ENCODE measurements at places on chromosomes 5 and 9.

GRCh38 chr9:120928483-120929228 lies 2.1 kb upstream of the TRAF1 start:
- DNase-seq, result peak; percentile 89

DNA sequence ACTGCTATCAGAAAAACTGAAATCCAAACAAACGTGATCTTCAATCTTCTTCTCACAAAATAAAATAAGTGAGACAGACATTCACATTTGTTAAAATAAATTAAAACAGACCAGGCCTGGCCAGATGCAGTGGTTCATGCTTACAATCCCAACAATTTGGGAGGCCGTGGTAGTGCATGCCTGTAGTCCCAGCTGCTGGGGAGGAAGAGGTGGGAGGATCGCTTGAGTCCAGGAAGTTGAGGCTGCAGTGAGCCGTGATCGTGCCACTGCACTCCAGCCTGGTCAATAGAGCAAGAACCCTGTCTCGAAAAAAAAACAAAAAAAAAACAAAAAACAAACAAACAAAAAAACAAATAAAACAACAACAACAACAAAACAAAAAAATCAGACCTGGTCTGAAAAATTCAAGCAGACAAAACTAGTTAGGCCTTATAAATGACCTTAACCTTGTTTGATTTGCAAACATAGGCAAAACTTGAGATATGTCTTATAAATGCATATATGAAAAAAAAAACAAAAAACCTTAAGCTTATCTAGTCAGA lies 10.8 kb downstream of the MAPKAP1 start:
- no peak for DNase-seq

DNA sequence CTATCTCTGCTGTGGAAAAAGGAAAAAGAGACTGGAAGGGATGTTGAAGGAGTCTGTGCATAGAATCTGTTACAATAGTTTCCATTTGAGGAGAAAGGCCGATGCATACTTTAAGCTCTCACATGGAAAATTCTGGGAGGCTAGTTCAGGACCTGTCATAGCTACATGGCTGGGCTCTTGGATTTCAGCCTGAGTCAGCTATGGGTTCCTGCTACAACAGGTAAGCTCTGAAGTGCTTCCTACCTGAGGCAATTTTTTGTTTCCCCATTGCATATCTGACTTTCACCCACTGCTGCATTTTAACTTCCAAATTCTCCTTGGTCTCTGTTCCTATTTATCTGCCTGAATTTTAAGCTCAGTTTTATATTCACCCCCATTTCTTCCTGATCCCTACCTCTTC lies 310.7 kb downstream of the RAB3C start:
- no peak for DNase-seq

DNA sequence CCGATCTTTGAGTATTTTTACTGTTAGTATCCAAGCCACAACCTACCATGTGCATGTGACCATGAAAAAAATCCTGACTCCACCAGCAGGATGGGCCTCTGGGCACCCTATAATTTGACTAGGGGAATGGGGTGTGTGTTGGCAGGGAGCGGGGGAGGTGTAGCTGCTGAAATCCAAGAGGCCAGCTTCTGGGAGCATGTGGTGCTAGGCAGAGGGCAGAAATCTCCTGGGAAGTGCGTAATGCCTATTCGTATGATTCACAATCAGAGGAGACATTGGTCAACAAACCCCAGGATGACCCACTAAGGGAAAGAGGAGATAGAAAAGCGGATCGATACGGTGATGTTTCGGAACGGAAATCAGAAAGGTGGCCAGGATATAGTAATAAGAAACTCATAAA lies 149.9 kb downstream of the ARSB start:
- DNase-seq, result no peak

GRCh38 chr5:62701036-62701435 lies 122.4 kb downstream of the LRRC70 start:
- no peak for DNase-seq

GRCh38 chr9:124291801-124292396 lies 34.1 kb downstream of the NEK6 start:
- no peak for DNase-seq

DNA sequence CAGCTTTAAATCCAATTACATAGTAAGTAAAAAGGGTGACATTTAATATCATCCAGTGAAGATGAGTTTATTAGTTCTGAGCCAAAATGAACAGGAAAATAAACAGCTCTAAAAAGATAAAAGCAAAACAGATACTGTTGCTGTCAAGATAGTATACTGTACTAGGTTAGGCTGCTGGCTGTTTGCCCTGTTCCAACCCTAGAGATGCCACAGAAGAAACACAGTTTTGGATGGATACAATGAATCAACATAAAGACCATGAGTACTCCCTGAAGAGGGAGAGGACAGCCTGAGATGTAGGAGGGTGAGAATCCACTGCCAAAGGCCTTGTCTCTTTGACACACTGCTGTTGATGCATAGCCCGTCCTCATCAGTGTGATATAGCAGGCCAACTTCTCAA lies 1302.7 kb downstream of the EFNA5 start:
- no peak for DNase-seq

DNA sequence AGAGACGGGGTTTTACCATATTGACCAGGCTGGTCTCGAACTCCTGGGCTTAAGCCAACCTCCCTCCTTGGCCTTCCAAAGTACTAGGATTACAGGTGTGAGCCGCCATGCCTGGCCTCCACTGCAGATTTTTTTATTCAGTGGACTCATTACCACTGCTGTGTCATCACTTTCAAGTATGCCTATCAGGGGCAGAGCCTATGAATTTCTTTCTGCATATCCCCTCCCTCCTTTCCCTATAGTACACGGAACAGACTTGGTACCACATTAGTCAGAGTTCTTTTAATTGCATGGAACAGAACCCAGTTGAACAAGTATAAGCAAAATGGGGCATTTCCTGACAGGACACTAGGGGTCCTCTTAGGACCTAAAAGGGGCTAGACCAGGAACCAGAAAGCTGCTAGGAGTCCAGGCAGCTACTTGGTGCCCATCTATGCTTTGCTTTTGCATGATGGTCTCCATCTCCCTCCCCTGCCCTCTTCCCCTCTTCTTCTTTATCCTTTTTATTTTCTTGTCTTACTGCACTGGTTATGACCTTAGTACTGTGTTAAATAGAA lies 5.8 kb downstream of the BSPRY start:
- DNase-seq, result no peak

- DNase-seq, result no peak
These were observed 114.5 kb downstream of the SLC25A46 start for GRCh38 chr5:110853267-110853666.

- no peak for DNase-seq
These were observed 60.2 kb downstream of the WNK2 start for GRCh38 chr9:93244101-93244500.

GRCh38 chr9:16138561-16139491 lies 586.0 kb downstream of the CCDC171 start:
- DNase-seq, result peak; percentile 69

- DNase-seq, result no peak
These were observed 144.7 kb downstream of the APBA1 start for GRCh38 chr9:69527454-69527853.

- no peak for DNase-seq
These were observed 31.2 kb upstream of the TLE1 start for GRCh38 chr9:81720450-81721086.

- DNase-seq, result no peak
These were observed 424.2 kb downstream of the SPATA31D1 start for GRCh38 chr9:82412586-82413305.

GRCh38 chr5:41695920-41696582 lies 174.2 kb downstream of the OXCT1 start:
- DNase-seq, result no peak

GRCh38 chr5:142743592-142744441 lies 26.4 kb upstream of the ARHGAP26 start:
- DNase-seq, result no peak

DNA sequence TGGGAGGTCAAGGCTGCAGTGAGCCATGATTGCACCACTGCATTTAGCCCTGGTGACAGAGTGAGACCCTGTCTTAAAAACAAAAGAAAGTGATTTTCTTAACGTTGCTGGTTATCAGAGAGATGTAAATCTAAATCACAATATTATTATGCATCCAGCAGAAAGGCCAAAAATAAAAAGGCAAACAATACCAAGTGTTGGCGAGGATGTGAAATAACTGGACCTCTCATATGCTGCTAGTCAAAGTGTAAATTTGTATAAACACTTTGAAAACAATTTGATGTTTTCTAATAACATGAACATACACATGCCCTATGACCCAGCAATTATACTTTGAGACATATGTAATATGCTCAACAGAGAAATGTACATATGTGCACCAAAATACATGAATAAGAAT lies 110.7 kb upstream of the CNTLN start:
- no peak for DNase-seq

- peak; percentile 72 for DNase-seq
These were observed 84.0 kb downstream of the ZFAND5 start for GRCh38 chr9:72280913-72281500.

- peak; percentile 67 for DNase-seq
These were observed 296.0 kb upstream of the DMRT1 start for GRCh38 chr9:545480-545879.

GRCh38 chr5:42970636-42971559 lies 69.2 kb downstream of the ANXA2R start:
- DNase-seq, result peak; percentile 64

DNA sequence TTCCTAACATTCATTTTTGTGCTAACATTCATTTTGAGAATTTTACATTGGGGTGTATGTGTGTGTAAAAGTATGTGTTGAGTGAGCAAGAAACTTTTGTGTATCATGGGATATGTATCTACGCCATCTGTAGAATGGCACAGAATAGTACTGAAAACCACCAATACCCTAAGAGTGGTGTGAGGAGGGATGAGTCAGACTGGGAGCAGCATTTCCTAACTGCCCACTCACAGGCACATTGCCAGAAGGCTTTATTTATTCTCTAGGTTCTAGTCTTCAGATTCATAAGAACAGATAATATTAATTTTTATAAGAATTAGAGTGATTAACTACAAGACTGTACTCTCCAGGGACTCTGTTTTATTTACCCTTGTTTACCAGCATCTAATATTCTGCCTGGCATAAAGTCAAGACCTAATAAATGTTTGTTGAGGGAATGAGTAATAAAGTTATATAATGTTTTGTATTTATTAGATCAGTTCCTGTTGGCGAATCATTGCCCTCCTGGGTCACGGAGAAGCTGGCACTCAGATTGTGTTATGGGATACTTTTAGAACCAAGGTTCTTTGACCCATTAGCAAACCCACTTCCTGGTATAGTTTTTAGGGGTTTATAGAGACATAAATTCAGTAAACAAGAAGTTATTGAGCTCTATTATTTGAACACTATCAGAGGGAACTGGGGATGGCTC lies 159.1 kb upstream of the PPP2R2B start:
- DNase-seq, result no peak

GRCh38 chr9:70534471-70534870 lies 120.0 kb upstream of the KLF9 start:
- no peak for DNase-seq

GRCh38 chr5:79235261-79235633 lies 684 bp upstream of the JMY start:
- no peak for DNase-seq

DNA sequence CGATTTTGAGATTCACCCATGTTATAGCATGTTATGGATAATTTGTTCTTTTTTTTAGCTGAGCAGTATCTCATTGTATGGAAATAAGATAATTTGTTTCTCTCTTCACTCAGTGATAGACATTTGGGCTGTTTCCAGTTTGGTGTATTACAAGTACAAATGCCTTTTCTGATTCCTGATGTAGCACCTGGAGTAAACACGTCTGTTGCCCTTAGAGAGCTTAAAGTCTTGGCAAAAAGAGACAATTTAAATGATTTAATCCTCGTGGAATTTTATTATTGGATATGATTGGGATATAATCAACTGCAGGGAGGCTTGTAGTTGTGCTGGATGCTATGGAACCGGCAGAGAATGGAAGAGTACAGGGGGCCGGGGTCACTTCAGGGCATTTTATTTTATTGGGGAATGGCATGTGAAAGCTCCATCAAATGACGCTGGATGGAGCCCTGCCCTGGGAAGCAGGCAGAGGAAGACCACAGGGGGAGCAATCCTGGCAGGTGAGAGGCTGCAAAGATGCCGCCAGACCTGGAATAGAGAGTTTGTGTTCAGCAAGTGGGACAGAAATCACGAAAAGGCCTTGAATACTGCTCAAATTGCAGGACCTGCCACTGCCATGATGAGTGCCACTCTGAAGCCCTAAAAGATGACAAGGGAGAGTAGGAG lies 31.0 kb upstream of the TGFBI start:
- DNase-seq, result no peak

DNA sequence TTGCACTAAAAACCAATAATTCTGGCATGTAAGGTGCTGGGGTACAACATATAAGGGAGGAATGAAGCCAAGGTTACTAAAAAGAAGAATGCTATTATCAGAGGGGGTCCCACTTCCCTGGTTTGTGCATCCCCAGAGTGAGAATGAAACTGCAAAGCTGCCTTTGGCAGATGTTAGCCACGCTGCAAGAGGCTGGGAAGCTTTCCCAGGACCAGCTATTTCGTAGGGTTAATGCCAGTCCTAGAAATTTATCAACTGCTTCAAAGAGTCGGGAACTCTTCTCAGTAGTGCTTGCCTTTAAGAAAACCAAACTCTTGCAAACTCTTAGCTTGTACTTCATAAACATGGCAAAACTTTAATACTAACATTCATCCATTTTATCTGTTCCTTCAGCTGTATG lies 87.5 kb upstream of the NR5A1 start:
- no peak for DNase-seq

GRCh38 chr9:35905912-35906679 lies at the start of gene HRCT1:
Gene HRCT1 (plus strand): TSS chr9:35906202. CDS start chr9:35906288, 86 bp downstream.
- DNase-seq, result peak; percentile 94

- no peak for DNase-seq
These were observed 161.7 kb downstream of the YTHDC2 start for GRCh38 chr5:113675166-113675565.

GRCh38 chr5:122311497-122311960 lies 508 bp upstream of the SNCAIP start:
- DNase-seq, result no peak

DNA sequence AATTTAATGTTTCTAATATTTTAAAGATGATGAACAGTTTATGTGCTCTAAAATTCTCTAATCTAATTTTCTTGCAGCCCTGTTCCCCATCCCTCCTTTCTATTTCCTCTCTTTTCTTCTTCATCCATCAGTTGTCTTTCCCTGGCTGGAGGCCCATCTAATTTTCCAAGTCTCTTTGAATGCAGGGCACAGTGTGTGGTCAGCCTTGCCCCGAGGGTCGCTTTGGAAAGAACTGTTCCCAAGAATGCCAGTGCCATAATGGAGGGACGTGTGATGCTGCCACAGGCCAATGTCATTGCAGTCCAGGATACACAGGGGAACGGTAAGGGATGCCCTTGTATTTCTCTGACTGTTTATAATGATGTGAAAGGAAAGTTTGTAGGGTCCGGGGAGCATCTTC lies 111.8 kb downstream of the MEGF10 start:
- no peak for DNase-seq

All from Right ventricle myocardium superior (tissue), 1 donor.